ENCODE measurements at places on chromosomes 5 and 9.

DNA sequence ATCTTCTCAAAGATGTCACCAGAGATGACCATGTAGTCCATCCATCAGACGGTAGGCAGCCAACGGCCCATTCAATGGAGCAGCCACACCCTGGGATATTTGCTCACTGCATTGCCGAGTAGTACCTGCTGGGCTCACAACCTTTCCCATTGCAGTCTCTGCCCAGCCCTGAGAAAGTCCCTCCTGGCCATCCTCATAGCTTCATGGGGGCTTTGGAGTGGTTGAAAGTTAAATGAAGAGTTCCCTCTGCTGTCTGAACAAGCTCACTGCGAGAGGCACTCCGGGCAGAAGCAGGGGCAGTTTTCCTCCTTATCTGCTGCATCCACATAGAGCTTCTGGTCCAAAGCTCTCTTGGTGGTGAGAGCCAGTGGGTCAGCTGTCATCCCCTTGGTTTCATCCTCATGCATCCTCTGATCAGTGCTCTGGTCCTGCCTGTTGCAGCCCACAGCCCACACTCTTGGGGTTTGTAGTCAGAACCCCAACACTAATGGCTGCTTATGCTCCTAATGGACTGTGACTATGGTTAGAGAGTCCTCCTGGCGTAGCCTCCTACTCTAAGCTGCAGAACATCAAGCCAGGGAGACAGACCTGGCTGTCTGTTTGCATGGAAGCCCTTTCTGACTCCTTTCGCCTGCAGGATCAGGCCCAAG is 23.3 kb downstream of the TNFSF8 start:
- DNase-seq, result no peak

DNA sequence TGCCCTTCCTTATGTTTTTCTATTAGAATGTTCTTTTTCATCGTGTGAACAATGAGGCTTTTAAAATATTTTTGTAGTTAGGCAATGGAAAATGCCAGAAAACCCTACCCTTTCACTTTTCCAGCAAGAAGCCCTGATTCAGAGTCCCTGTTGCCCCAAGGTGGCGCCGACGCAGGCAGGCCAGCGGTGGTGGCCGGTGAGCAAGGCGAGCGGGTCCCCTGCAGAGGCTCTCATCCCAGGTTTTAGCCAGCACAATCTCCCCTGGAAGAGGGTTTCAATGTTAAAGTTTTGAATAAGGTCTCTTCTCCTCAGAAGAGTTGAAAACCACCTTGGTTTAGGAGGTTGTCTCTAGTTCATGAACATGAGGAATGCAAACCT is 40.8 kb upstream of the CKMT2 start:
- DNase-seq, result no peak

DNA sequence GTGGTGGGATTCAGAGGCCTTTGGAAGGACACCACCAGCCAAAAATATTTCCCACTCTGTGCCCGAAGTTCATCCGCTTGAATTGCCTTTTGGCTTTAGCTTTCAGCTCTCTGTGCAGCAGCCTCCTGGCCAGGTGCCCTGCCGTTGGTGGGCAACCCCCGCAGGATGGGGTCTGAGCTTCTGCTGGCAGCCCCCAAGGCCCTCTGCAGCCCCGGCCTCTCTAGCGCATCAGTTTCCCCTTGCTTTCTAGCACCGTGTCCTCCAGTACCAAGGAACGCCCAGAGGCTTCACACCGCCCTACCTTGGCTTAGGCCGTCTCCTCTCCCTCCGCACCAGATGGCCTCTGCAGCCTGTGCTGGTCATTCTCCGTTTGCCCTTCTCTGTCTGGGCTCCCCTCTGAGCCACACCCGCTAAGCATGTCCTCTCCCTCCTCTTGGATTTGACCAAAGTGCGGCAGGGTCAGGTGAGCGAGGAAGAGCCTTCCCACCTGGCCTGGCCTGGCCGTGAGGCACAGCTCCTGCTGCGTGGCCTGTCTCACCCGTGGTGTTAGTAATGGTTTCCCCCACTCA is 4.2 kb upstream of the TSC1 start:
- no peak for DNase-seq

- peak; percentile 12 for DNase-seq
Measured at GRCh38 chr5:158174918-158175851, 316.2 kb upstream of the CLINT1 start.

GRCh38 chr9:105957830-105958229 is 263.5 kb downstream of the TMEM38B start:
- no peak for DNase-seq

GRCh38 chr5:74632947-74633356 is 7.6 kb downstream of the ENC1 start:
- no peak for DNase-seq

- DNase-seq, result no peak
Measured at GRCh38 chr5:175107028-175107588, 336.9 kb downstream of the DRD1 start.

- no peak for DNase-seq
Measured at GRCh38 chr9:114361542-114361941, 26.2 kb downstream of the AKNA start.

GRCh38 chr9:84068872-84069271 is 88.3 kb downstream of the RMI1 start:
- DNase-seq, result no peak

- no peak for DNase-seq
Measured at GRCh38 chr9:134519375-134520070, 122.1 kb upstream of the COL5A1 start.

- no peak for DNase-seq
Measured at GRCh38 chr5:80109646-80110478, 74.7 kb downstream of the THBS4 start.

DNA sequence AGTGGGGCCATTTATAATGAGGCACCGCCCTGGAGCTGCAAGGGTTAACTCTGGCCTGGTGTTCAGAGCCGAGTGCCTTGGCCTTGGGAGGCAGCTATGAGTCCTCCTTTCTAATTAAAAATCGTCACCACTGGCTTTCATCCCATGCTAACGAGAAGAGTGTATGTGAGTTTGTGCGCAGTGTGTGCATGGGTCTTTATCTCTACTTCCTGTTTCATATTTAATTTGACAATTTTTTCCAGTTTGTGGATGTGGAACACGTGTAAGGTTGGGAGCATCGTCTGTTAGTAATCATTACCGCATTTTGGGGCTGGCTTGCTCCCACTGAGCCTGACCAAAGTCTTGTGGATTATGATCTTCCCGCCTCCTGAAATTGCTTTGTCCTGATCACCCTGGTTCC is 76.4 kb downstream of the NDFIP1 start:
- no peak for DNase-seq

GRCh38 chr5:151670953-151671636 is 15.6 kb downstream of the SPARC start:
- no peak for DNase-seq

DNA sequence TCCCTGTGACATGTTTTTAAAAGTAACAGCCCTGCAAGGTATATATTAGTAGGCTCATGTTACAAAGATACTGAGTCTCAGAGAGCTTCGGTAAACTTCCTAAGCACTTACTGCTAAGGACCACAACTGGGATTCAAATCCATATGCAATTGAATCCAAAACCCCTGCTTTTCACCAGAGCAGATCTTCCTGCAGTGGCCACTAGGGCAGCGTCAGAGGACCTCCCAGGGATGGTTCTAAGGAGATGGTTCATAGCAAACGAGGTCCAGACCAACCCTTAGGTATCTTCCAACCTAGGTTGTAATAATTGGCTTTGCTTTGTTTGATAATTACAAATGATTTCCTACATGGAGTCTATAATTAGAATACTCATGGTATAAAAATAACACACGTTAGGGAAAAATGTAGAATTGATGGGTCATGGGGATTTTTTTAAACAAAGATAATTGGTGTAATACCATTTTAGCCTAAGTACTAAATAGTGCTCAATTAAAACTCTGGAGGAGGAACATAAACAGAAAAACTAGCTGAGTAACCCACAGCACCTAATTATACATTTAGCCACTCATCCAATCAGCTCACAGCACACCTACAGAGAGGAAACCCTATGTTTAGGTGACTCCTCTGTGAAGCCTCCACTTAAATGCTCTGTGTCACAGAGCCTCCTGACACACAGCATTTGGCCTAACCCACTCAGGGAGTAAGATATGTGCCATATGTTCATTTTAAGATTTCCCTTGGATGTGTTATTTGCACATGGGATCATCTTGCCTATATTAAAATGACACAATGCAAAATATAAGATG is 10.0 kb upstream of the CAST start:
- no peak for DNase-seq

DNA sequence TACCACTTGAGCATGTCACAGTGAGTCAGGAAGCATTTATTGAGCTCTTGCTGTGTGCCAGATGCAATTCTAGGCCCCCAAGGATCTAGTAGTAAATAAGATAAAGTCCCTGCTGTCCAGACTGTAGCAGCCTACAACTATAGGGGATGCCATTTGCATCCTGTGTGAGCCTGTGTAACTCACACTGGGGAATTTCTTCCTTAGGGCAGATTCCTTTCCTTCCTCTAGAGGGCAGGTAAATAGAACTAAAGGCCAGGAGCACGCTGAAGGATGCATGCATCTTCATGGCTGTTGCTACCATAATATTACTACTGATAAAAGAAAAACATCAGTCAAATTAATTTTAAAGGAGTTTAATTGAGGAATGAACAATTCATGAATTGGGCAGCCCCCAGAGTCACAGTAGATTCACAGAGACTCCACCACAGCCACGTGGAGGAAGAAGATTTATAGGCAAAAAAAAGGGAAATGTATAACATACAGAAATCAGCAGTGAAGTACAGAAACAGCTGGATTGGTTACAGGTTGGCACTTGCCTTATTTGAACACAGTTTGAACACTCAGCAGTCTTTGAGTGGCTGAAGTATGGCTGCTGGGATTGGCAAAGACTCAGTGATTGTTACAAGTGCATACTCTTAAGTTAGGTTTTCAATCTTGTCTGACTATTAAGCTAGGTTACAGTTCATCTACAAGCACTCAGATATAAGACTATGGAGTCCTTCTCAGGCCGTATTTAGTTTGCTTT is 98.9 kb downstream of the ACTL7B start:
- DNase-seq, result no peak

DNA sequence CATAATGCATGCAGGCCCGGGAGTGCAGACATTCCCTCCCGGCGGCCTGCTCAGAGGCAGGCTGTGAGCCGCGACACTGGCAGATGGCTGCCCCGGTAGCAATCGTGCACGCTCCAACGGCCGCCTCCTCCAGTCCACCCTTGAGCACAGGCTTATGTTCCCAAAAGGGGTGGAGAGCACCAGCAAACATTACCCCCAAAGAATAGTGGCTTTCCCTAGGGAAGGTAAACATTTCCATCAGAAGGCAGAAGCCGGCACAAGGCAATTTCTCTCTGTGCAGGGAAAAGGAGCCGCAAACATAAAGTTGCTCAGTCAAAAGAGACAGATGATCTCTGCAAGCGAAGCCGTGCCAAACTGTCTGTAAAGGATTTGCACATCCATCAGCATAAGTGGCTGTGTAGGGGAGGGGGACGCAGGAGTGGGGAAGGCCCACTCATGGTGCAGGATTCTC is 92.5 kb downstream of the SIL1 start:
- no peak for DNase-seq

- DNase-seq, result no peak
Measured at GRCh38 chr5:154813736-154814135, 36.7 kb downstream of the FAXDC2 start.

DNA sequence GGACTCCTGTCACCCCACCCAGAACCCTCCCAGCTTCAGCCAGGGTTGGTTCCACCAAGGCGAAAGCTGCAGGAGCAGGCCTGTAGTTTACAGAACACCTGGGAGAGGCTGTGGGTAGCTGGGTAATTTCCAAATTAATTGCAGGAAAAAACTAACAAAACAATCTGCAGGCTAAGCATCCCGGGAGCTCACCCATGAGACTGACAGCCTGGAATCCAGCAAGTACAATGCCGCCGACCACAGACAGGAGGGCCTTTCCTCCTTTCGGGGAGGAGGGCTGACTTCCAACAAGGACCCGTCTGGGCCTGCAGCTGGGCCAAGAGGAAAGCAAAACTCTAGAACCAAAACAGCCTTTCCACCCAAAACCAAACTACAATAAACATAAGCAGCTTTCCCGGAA is 10.3 kb downstream of the FOXE1 start:
- no peak for DNase-seq

DNA sequence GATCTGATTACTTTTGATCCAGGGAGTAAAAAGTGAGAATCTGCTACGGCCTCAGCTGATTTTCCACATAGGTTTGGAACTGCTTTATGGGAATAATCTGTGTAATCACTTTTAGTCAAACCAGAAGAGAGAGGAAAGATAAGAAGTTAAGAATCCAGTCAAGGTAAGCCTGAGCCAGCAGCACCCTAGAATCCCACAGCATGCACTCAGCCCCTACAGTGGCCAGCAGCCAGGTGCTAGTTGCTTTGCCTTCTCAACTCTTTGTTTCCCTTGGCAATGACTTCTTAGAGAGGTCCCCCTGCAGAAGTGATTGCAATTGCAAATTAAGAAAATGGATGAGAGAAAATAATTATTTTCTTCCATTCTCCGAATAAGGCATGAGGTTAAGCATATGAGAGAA is 59.7 kb upstream of the TMED7 start:
- no peak for DNase-seq

DNA sequence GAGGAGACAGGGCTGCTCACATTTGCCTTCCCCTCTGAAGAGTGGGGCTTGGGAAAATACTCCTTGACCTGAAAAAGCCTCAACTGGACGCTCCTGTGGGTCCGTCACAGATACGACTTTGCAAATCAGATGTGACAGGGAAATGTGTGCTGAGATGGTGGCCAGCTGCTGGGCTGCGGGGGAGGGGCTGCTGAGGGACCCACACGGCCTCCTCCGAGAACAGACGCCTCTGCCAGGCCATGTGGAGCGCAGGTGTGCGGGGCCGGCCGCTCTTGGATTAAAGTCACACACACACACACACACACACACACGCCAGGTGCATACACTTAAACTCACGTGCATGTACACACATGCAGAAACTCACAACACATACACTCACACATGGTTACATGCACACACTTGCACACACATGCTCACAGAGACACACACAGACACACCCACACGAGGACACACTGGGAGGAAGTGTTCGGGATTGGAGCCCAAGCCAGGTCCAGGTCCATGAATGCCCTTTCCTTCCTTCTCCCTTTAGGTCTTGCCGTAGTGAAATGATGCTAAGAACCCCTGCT is 167.4 kb downstream of the GAPVD1 start:
- no peak for DNase-seq

- no peak for DNase-seq
Measured at GRCh38 chr5:178209334-178210072, 5.2 kb downstream of the HNRNPAB start.

DNA sequence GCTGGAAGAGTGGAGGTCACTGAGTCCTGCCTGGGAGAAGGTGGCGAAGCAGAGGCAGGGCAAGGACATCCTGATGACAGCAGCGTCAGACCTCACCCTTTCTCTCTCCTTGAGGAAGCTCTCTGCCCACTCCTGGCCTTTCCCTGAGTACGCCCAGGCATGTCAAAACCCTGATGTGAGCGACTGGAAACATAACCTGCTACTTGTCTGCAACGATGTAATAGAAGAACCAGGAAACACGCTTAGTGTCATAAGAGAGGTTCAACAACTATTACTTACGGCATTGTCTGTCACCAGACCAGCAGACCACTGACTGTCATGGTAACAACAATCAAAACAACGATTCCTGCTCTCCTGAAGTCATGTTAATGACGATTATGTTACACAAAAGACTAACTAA is 152.4 kb downstream of the ACTL7B start:
- no peak for DNase-seq

Data from stimulated activated CD8-positive, alpha-beta memory T cell treated with anti-CD3 and anti-CD28 coated beads, Interleukin-15, amount 100 ng/mL, for 1 hour (primary cell).